ENCODE measurements at places on chromosomes 1 and 21.
A peak's percentile ranks its signal among the peaks of the same experiment; 100 is the strongest.

- DNase-seq = no peak
Observed at GRCh38 chr1:30919025-30919881, 10.7 kb upstream of the SDC3 start.

GRCh38 chr1:171623651-171624331, 1.7 kb downstream of the MYOCOS start:
- DNase-seq = no peak

- DNase-seq = no peak
Observed at GRCh38 chr1:32701951-32702598, 495 bp downstream of the SYNC start.

DNA sequence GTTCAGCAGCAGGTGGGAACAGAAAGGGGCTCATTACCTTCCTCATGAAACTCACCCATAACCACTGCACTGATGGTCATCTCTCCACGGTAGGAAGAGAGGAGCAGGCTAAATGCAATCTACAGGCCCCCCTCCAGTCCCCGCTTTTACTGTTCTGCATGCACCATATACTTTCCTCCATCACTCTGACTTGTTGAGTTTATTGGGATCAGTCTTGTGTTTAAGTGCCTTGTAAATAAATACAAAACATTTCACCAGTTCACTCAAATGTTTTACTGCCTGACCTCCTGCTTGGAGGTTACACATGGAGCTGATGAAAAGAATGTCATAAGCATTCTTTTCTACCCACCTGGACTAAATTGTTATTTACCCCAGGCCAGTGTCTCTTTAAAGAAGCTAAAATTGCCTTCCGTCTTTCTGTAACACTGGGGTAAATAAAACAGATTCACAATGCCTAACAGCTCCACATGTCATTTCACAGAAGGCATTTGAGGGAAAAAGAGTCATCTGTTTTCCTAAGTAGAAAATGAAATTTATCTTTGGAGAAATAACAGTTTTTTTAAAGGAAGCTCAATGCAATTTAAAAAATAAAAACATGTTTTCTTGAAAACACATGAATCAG, 30.7 kb downstream of the PTPN14 start:
- DNase-seq = no peak

DNA sequence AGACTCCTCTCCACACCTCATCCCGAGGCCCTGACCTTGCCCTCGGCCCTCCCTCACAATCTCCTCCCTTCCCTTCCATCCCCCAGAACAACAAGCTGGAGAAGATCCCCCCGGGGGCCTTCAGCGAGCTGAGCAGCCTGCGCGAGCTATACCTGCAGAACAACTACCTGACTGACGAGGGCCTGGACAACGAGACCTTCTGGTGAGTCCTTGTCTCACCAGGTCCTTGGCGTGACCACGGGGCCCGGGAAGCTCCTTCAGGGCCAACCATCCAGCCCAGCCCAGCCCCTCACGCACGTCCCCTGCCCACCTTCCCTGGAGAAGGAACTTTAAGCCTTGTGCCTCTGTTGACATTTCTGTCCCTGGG, 15.6 kb downstream of the PODN start:
- no peak for DNase-seq

- DNase-seq = no peak
Observed at GRCh38 chr1:37306461-37306860, 167.9 kb upstream of the ZC3H12A start.

GRCh38 chr1:119438761-119439160, 23.8 kb downstream of the HSD3B2 start:
- no peak for DNase-seq

- no peak for DNase-seq
Observed at GRCh38 chr1:40825996-40826395, 36.2 kb downstream of the CITED4 start.

GRCh38 chr1:153520818-153521476, 14.8 kb downstream of the S100A6 start:
- no peak for DNase-seq

DNA sequence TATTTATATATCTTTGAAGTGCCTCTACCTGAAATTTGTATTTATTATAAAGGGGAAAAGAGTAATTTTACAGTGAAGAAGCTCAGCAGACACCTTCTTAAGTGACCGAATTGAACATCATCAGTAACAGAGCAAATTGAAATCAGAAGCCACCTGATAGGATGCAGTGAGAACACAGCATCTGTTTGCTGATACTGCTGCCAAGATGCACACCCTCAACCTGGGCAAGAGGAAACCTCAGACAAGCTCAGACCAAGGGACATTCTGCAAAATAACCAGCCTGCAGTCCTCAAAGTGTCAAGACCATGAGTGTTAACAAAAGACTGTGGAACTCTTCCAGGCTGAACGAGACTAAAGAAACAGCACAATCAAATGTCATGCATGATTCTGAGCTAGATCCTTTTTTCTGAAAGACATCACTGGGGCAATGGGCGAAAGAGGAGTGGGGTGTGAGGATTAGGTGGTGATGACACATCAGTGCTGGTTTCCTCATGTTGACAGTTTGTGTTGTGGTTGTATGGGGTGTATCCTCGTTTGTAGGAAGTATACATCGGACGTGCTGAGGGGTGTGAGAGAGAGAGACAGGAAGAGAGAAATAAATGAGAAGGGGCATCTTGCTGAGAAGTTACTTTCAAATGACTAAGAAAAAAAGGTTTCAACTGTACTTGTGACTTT, 103.7 kb downstream of the ABCA4 start:
- DNase-seq = no peak

DNA sequence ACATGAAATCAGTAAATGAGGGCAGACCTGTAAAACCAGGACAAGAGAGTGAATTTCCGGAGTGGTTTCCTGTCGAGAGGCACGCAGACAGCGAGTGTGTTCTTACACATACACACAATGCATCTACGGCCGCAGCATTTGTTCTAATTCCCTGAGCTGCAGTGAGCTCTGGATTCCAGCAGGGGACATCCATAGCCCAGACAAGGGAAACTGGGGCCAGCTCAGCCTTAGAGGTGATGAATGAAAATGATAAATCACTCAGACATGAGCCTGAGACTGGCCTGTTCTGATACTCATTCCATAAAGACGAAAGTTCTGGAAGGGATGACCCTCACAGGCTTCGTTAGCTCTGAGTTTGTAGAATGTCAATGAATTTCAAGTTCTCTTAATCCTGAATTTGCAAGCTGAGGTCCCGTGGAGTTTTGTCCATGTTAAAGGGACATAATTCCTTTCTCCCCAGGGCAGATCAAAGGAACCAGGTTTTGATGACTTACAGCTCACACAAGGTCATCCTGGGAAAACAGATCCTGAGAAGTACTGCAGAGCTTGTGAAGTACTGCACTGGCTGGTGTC, 207.9 kb upstream of the C1orf87 start:
- DNase-seq = peak; percentile 59

GRCh38 chr1:7727809-7728471, 43.2 kb upstream of the VAMP3 start:
- no peak for DNase-seq

DNA sequence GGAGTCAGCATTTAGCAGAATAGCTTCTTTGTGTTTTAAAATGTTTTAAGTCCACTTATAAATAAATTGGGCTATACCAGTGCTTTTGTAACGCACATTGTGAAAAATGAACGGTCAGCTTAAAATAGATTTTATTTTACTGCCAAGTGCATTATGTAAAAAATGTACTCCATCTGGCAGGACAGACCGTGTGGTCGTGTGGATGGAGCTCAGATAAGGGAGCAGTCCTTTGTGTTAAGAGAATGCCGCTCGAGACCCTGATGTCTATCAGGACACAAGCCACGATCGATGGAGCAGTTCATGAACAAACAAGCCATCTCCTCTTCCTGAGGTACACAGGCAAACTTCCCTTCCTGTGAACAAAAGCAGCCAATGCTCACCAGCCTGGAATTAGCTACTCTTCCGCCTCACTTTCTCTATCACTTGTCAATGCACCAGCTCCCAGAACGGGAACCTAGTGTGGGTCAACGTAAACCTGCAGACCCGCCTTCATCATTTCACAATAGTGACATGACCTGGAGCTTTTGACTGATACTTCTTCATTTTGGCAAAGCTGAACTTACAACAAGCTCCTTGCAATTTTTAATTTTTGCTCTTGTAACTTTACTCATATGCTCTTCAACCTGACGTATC, 243.5 kb downstream of the TGFB2 start:
- no peak for DNase-seq

DNA sequence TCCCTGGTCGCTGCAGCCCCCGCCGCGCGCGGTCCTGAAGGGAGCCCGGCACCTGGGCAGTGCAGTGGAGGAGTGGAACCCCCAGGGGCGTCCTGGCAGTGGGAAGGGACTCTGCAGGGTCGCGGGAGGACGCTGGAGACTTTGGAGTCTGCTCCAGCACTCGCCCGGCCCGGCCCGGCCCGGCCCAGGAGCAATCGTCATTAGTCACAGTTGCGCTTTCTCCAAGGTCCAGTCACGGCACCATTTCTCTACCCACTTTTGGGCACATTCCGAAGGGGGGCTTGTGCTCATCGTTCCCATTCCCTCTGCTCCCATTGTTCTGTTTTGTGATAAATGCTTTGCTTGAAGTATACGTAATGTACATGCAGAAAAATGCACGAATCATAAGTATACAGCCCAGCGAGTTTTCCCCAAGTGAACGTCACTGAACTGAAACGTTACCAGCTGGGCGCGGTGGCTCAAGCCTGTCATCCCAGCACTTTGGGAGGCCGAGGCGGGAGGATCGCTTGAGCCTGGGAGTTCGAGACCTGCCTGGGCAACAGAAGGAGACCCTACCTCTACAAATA, 999 bp downstream of the THAP3 start:
- no peak for DNase-seq

DNA sequence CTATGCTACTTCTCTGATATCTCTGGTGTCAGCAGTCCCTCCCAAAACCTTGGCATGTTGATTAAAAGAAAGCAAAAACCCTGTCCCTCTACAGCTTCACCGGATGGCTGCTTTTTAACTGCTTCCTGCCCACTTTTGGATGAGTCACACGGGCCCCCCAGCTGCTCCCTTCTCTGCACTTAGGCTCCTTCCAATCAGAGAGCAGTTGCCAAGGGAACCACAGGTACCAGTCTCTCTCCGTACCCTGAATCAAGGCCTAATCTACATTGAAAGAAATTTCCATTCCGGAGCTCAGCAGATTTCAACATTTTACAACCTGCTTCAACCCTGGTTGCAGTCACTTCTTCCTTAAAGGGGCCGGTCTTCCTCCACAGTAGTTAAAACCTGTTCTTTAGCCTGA, 70.6 kb upstream of the GJB5 start:
- peak; percentile 9 for DNase-seq

DNA sequence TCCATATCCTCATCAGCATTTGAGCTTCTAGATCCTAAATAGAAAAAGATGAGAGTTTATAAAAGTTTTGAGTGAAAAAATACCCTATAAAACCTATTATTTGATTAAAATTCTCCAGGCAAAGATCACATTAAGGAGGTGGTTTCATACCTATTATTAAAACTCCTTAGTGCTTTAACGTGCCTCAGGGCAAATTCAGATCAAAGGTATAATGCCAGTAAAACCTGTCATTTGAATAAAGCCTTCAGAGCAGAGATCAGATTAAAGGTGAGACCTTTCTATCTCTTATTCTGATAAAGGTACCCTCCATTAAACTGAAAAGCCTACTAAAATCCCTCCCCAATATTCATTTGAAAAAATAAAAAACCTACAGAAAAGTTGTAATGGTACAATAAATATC, 34.3 kb upstream of the TRIM33 start:
- DNase-seq = no peak

GRCh38 chr1:100597784-100598183, 59.8 kb downstream of the GPR88 start:
- no peak for DNase-seq

GRCh38 chr1:223759273-223759672, 46.9 kb downstream of the CAPN2 start:
- no peak for DNase-seq

DNA sequence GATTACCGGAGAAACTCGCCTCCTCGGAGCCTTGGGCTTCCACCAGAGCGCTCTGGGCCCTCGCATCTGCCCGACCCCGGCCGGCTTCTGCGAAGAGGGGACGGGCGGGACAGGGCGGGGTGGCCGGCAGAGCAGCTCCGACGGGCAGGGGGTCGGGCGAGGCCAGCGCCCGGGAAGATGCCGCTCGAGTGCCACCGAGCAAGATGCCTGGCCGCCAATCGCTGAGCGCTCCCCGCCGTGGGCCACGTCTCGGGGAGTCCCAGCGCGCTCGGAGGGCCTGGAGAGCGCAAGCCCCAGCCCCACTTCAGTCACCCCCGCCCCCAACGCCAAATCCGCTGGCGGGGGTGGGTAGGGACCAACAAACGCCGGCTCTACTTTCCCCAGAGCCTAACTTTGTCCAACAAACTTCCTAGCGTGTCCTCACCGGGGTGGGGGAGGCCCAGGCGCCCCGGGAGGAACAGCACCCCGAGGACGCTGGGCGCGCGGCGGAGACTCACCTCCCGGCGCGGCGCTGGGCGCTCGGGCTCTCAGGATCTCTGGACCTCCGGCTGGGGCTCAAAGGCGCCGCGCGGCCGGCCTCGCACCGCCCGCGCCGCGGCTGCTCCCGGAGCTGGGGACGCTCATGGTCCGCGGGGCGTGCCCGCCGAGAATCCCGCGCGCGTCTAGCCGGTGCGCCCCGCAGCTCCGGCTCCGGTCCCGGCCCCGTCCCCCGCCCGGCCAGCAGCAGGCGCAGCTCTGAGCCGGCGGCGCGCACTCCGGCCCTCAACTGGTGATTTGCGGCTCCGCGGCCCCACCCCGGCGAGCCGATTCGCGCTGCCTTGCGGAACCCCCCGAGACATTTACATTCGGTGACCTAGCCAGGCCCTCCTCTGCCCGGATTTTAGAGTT, at the start of gene BCAR3:
TSS of gene BCAR3 (minus strand) at position 737 of the 888 bp plus-strand sequence. CDS start 6,907 bp downstream, outside the sequence.
- no peak for DNase-seq

DNA sequence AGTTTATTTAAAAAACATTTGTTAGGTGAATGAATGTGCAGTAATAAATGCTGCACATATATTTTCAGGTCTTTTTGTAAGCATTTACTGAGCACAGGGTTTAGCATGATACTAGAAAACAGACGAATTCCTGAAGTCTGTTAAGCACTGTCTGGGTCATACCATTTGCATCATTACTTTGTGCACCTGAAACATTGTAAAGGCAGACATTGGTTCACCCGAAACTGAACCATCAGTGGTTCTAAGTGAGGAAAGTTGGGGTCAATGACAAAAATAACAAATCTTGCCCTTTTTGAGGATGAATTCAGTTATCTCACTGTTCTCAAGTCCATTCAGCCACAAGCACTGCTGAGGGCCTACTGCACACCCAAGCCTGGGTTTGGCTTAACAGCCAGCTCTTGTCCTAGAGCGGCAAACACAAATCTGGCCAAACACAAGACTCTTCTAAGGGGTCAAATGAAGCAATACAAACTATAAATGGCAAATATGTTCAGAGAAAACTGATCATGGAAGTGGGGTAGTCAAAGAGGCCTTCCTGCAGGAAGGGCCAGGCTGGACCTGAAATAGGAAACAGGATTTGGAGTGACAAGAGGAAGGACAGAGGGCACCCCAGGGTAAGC, 21.8 kb downstream of the TRABD2B start:
- no peak for DNase-seq

Data from retinal pigment epithelial cell (primary cell).